ENCODE measurements at places on chromosomes 11 and 22.

DNA sequence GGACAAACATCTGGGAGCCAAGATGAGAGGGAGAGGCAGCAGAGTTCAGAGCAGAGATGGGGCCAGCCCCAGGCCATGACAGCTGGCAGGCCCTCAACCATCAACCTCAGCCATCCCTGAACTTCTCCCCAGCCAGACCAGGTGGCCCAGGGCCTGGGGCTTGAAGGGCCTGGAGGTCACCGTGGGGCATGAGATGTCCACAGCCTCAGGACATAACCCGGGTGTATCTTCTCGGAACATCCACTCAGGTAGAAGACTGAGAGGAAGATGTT lies 12.4 kb upstream of the SLC39A13 start:
- no peak for DNase-seq

DNA sequence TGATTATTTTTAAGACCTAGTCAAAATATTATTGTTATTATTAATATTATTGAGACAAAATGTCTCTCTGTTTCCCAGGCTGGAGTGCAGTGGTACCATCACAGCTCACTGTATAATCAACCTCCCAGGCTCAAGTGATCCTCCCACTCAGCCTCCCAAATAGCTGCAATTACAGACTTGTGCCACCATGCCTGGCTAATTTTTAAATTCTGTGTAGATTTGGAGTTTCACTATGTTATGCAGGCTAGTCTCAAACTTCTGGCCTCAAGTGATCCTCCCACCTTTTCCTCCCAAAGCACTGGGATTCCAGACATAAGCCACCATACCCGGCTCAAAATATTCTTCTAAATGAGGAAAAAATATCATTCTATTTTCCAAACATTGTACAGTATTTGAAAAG lies 37.0 kb downstream of the SLC36A4 start:
- DNase-seq = no peak

GRCh38 chr11:67646535-67647336 lies 3.8 kb downstream of the ACY3 start:
- DNase-seq = peak; percentile 31

- no peak for DNase-seq
Measured at GRCh38 chr11:84648471-84648870, 978.7 kb downstream of the DLG2 start.

DNA sequence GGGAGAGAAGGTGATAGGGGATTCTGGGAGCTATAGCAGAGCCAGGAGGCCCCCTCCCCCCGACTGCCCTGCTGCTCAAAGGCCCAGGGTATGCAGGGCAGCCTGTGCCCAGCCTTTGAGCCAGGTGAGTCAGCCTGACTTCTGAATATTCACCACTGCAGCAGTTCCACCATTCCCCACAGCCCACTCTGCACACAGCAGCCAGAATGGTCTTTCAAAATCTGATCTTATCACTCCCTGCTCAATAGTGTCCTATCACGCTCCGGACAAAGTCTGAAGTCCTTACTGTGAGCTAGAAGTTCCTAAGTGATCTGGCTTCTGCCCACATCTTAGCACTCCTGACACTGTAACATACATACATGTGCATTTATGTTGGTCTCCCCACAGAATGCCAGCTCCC lies 111.7 kb downstream of the BUD13 start:
- no peak for DNase-seq
